ENCODE measurements at places on chromosomes 16 and 17. TPM values are rescaled to one million over a fixed set of nuclear protein-coding genes. Genes with fewer than 3 reads are reported as not detected.

DNA sequence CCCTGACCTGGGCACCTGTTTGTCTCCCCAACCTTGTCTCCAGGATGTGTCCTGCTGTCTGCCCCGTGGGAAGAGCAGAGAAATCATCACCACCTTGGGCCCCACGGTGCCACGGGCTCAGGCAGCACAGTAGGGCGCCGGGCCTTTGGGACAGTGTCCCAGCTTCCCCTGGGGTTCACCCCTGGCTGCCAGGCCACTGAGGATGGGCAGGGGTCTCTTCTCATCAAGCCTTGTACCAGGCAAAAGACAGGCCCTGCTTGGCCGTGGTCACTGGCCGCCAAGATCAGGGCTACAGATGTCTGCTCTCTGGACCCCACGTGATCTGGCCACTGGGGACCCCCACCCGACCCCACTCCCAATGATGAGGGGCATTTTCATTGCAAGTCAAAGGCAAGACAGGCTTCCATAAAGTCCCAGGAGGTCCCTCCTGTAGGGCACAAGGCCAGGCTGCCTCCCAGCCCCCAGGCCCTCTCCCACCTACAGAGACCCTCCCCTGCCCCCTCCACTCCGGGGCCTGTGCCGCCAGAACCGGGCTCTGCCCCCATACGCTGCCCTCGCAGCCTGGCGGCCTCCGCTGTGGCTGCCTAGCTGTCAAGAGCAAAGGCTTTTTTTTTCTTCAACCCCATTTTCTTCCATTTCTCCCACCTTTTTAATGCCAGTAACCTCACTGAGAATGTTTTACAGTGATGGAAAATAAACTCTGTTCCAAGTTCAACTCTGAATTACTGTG, 14.5 kb downstream of the DNAAF8 start:
- peaks cover 13% of the 10 kb centered on the region for H3K36me3 ChIP-seq
- H3K27ac ChIP-seq, result no peak overlapping the region
- H3K4me1 ChIP-seq, result no peaks in the 10 kb centered on the region
- DNase-seq, result no peak
- H3K4me3 ChIP-seq, result no peak overlapping the region

DNA sequence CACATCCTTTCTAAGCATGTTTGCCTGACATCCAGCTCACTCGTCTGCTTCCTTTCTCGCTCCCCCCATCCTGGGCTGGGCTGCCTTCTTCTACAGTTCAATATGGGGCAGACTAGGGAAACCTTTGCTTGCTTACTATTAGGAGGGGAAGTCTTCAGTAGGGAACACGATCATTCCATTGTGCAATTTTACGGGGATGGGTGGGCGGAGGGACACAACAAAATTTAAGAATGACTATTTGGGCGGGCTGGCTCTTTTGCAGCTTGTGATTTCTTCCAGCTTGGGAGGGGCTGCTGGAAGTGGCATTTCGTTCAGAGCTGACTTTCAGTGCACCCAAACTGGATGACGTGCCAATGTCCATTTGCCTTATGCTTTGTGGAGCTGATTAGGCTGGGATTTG, 25.4 kb downstream of the PCTP start:
- DNase-seq, result no peak
- no peak overlapping the region for H3K4me3 ChIP-seq
- peaks cover 8% of the 10 kb centered on the region for H3K36me3 ChIP-seq
- no peak overlapping the region for H3K27ac ChIP-seq
- no peaks in the 10 kb centered on the region for H3K4me1 ChIP-seq

DNA sequence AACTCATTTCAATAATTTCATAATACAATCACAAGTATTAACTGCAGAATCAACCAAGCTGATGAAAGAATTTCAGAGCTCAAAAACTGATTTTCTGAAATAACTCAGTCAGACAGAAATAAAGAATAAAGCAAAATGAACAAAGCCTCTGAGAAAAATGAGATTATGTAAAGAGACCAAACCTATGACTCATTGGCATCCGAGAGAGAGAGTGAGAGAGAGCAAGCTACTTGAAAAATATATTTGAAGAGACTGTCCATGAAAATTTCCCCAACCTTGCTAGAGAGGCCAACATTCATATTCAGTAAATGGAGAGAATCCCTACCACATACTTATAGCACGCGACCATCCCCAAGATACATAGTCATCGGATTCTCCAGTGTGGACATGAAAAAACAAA, 1376.4 kb downstream of the CDH11 start:
- H3K36me3 ChIP-seq, result no peaks in the 10 kb centered on the region
- H3K27me3 ChIP-seq, result no peaks in the 10 kb centered on the region
- H3K4me1 ChIP-seq, result no peaks in the 10 kb centered on the region
- no peak for DNase-seq
- H3K27ac ChIP-seq, result no peak overlapping the region

MYADML2 gene
- total RNA-seq, result not detected

PHOSPHO1 gene
- 0.17 TPM for total RNA-seq

- no peak for DNase-seq
- H3K4me3 ChIP-seq, result no peak overlapping the region
- H3K27me3 ChIP-seq, result no peaks in the 10 kb centered on the region
- no peak overlapping the region for H3K27ac ChIP-seq
- H3K36me3 ChIP-seq, result peaks cover 25% of the 10 kb centered on the region
These were observed 8.1 kb downstream of the TMEM204 start for GRCh38 chr16:1541293-1542165.

- peaks cover 7% of the 10 kb centered on the region for H3K36me3 ChIP-seq
- H3K4me1 ChIP-seq, result peaks cover 3% of the 10 kb centered on the region
- no peaks in the 10 kb centered on the region for H3K27me3 ChIP-seq
These were observed 39.3 kb downstream of the CIBAR2 start for GRCh38 chr16:85072947-85073346.

UMOD gene
- total RNA-seq, result not detected

DNA sequence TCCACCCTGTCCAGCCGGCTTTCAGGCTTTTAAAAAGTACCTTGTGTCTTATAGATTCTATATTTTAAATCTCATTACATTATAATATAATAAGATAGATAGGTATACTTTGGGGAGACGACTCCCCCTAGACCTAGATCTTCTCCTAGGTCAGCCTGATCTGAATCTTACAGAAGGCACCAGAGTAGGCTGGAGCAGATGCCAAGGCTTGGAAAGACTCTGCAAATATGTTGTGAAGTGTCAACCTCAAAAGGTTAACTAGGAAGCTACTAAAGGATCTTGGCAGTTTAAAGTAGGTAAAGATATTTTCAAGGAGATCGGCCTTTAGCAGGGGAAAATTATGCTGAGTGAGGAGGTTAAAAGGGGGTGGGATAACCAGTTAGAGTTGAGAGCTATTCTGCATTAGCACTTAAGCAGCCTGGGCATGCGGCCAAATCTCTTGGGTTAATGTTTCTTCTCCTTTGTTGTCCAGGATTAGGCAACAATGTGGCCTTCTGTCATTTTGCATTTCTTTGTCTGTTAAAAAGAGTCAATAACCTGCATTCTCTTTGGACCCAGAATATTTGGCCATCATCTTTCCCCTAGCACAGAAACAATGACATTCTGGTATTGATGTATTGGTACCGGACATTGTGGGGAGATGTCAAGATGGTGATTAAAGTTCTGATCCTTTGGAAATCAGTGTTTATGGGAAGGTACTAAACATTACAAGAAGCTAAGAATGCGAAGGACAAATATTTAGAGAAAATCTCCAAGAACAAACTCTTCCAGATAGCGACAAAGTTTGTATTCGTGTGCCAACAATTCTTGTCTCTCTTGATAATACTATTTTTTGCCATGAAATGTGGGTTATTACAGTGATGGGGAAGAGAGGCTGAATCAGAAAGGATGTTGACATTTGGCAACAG, 51.2 kb upstream of the DHX40 start:
- no peaks in the 10 kb centered on the region for H3K27me3 ChIP-seq
- H3K36me3 ChIP-seq, result no peaks in the 10 kb centered on the region
- H3K4me3 ChIP-seq, result no peak overlapping the region
- no peak overlapping the region for H3K27ac ChIP-seq
- no peaks in the 10 kb centered on the region for H3K4me1 ChIP-seq

- no peaks in the 10 kb centered on the region for H3K27me3 ChIP-seq
- peak; percentile 45 for DNase-seq
- peaks cover 2% of the 10 kb centered on the region for H3K36me3 ChIP-seq
- no peak overlapping the region for H3K4me3 ChIP-seq
- peaks cover 45% of the 10 kb centered on the region for H3K4me1 ChIP-seq
These were observed 34.1 kb downstream of the TK2 start for GRCh38 chr16:66515596-66516508.

DNA sequence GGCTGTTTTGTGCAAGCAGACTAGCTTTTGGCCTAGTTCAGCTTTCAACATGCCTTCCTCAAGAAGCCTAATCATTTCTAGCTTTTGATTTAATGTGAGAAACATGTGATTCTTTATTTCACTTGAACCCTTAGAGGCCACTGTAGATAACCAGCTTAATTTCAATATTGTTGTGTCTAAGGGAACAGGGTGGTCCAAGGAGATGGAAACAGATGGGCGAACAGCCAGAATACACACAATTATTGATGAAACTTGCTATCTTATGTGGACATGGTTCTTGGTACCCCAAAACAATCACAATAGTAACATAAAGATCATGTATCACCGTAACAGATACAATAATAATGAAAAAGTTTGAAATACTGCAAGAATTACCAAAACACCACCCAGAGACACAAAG, 4.8 kb downstream of the NPRL3 start:
- H3K4me3 ChIP-seq, result no peak overlapping the region
- DNase-seq, result no peak
- H3K27me3 ChIP-seq, result no peaks in the 10 kb centered on the region

DNA sequence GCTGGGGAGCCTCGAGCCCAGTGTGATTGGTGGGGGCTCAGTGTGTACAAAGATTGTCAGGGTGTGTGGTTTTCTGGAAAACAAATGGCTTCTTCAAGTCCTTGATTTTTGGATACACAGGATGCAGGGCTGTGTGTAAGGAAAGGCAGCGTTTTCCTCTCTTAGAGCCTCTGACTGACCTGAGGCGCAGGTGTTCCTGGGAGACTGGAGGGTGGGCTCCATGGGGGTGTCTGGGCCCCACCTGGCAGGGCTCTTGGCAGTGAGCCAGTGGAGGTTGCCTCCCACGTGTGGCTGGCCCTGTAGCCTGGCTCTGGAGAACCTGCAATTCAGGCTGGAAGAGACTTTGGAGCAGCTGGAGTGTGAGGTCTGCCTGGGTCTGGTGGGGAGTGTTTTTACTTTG, 5.0 kb downstream of the FOXK2 start:
- no peaks in the 10 kb centered on the region for H3K4me1 ChIP-seq
- DNase-seq, result no peak
- H3K36me3 ChIP-seq, result no peaks in the 10 kb centered on the region
- H3K4me3 ChIP-seq, result no peak overlapping the region

TXNDC11 gene
- total RNA-seq, result 26.8 TPM

All from fibroblast of lung (primary cell).